Renal cortex interstitium (tissue), 15 donors: ENCODE measurements at places on chromosomes 2 and 18. TPM values are rescaled to one million over a fixed set of nuclear protein-coding genes. Genes with fewer than 3 reads are reported as not detected.

GRCh38 chr2:108423067-108423466 is 25.9 kb upstream of the GCC2 start:
- no peak for DNase-seq

The TSPYL6 gene
- polyA plus RNA-seq, result 0.21 TPM

GRCh38 chr2:82657106-82657505 is 1802.0 kb downstream of the SUCLG1 start:
- DNase-seq, result no peak

DNA sequence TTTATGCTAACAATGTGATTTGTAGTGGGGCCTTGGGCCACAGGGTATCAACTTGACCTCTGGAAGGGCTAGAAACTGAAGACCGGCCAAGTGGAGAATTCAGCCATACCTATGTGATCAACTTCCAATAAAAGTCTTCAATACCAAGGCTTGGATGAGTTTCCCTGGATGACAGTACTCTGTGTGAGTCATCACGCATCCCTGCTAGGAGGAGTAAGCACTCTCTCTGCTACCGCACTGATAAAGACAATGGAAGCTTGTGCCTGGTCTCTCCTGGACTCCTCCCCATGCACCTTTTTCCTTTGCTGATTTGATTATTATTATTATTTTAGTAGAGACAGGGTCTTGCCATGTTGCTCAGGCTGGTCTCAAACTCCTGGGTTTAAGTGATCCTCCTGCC is 58.1 kb downstream of the SKA1 start:
- DNase-seq, result no peak

- DNase-seq, result no peak
Measured at GRCh38 chr18:55925772-55926171, 337.8 kb upstream of the TCF4 start.

DNA sequence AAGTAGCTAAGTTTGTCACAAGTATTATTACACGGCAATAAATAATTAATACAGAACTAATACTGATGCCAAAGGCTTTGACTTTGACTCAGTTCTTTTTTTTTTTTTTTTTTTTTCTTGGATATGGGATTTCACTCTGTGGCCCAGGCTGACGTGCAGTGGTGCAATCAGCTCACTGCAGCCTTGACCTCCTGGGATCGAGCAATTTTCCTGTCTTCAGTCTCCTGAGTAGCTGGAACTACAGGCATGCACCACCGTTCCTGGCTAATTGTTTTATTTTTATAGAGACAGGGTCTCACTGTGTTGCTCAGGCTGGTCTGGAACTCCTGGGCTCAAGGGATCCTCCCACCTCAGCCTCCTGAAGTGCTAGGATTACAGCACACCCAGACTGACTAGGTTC is 284.5 kb downstream of the SS18 start:
- DNase-seq, result no peak

The MFSD6 gene
- 14.8 TPM for polyA plus RNA-seq

The CCBE1 gene
- polyA plus RNA-seq, result 35.2 TPM

DNA sequence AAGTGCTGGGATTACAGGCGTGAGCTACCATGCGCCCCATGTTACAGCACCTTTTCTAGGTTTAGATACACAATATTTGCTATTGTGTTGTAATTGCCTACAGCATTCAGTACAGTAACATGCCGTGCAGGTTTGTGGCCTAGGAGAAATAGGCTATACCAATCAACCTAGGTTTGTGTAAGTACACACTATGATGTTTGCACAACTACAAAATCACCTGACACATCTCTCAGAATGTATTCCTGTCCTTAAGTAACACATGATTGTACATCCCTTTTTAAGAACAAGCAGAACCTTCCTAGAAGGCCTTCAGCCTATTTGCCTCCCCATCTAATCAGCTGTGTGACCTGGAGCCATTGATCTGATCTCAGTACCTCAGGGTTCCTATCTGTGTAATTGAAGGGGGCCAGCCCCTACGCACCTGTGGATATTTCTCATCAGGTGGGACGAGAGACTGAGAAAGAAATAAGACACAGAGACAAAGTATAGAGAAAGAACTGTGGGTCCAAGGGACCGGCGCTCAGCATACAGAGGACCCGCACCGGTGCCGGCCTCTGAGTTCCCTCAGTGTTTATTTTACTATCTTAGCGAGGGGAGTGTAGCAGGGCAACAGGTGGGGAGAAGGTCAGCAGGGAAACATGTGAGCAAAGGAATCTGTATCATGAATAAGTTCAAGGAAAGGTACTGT is 18.7 kb upstream of the TMBIM1 start:
- DNase-seq, result no peak

The TBR1 gene
- polyA plus RNA-seq, result not detected

GRCh38 chr2:25817630-25818029 is 60.7 kb downstream of the ASXL2 start:
- no peak for DNase-seq

- DNase-seq, result no peak
Measured at GRCh38 chr2:129798626-129799025, 180.8 kb upstream of the RAB6C start.
